ENCODE measurements at places on chromosomes 3 and 15.

- peaks cover 14% of the 10 kb centered on the region for H3K4me1 ChIP-seq
- no peak for DNase-seq
- no peaks in the 10 kb centered on the region for H3K27me3 ChIP-seq
- no peak overlapping the region for H3K27ac ChIP-seq
- no peak overlapping the region for H3K4me3 ChIP-seq
- peaks cover 8% of the 10 kb centered on the region for H3K36me3 ChIP-seq
These were observed 196.0 kb downstream of the LPP start for GRCh38 chr3:188349933-188350332.

DNA sequence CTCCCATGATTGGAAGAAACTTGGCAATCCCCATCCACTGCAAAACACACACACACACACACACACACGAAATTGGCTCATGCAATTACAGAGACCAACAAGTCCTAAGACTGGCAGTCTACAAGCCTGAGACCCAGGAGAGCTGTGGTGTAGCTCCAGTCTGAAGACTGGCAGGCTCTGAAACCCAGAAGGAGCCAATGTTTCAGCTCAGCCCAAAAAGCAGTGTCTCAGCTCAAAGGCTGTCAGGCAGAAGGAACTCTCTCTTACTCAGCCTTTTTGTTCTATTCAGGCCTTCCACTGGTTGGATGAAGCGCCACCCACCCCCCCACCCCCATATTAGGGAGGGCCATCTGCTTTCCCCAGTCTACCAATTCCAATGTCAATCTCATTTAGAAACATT lies 32.1 kb downstream of the MESD start:
- H3K36me3 ChIP-seq = peaks cover 6% of the 10 kb centered on the region
- H3K27ac ChIP-seq = no peak overlapping the region
- no peaks in the 10 kb centered on the region for H3K27me3 ChIP-seq
- H3K4me3 ChIP-seq = no peak overlapping the region

DNA sequence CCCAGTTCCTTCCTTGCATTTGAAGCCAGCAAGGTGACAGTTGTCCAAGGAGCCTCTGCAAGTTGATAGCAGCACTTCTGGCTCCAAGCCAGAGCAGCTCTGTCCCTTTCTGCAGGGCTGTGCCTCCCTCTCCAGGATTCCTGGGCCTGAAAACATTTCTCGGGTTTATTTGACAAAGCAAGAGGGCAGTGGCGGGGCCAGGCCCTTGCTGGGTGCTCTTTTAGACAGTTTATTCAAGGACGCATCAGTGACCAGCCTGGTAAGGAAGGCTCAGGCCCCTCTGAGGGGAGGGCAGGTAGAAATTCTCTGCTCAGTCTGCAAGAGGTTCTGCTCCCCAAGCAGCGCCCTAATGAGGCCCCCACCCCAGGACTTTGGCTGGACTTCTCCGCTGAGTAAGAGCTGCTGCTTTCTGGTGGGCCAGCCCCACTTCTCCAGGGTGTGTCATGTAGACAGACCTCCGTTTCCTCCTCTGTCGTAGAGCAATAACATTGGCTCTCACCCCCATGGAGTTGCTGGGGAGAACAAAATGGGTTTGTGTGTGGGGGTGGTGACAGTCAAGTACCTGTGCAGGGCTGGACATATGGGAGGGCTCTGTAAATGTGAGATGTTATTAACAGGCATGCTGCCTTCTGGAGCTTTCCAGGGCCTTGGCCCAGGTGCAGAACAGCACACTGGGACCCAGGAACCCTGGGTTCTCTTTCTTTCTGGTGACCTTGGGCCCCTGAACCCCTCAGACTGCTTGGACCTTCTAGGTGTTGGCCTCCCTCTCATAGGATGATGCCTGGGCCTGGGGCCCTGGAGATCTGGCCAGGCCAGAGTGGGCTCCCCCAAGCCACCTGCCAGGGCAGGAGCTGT lies 146.2 kb upstream of the TLE3 start:
- no peaks in the 10 kb centered on the region for H3K27me3 ChIP-seq
- no peak overlapping the region for H3K4me3 ChIP-seq

DNA sequence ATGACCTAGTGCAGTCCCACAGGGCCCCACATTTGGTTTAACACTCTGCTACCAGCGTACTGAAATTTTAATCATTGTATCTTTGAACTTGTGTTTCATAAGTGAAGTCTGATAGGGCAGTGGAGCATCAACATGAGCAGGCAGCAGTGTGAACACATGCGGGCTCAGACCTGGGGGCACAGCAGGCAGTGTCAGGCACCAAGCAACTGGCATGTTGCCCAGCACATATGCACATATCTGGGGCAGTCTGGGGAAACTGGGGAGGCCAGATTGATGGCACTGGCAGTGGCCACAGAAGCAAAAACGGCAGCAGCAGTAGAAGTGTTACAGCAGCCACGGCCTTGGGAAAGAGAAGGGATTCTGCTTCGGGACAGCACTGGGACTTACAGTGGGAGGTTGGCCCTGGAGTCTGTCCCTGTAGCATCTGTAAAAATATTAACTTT lies 353.9 kb upstream of the KCNMB2 start:
- peaks cover 8% of the 10 kb centered on the region for H3K27me3 ChIP-seq
- no peak overlapping the region for H3K27ac ChIP-seq
- H3K4me1 ChIP-seq = no peaks in the 10 kb centered on the region

GRCh38 chr3:15348246-15348645 lies 15.9 kb upstream of the SH3BP5 start:
- no peaks in the 10 kb centered on the region for H3K27me3 ChIP-seq
- no peaks in the 10 kb centered on the region for H3K36me3 ChIP-seq
- H3K27ac ChIP-seq = peak overlapping the region; percentile 72

GRCh38 chr3:76765511-76765910 lies 274.4 kb upstream of the ROBO2 start:
- H3K36me3 ChIP-seq = no peaks in the 10 kb centered on the region
- no peak overlapping the region for H3K4me3 ChIP-seq
- H3K27ac ChIP-seq = no peak overlapping the region
- no peaks in the 10 kb centered on the region for H3K4me1 ChIP-seq
- no peak for DNase-seq

DNA sequence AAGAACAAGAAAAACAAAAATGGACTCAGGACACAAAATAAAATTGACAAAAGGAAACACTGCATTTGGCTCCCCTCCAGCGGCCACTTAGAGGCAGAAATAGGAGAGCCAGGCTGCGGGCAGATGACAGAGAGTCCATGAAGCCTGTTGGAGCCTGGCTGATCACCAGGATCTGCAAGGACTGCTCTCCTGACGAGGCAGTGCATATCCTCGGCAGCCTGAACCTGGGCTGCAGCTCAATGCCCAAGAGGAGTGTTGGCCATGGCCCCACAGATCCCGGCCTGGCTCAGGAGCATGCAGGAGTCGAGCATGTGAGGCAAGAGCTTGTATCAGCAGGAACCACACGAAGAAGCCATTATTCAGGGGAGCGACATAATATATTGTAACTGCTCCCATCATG lies 199.8 kb downstream of the STT3B start:
- peaks cover 2% of the 10 kb centered on the region for H3K36me3 ChIP-seq
- H3K4me3 ChIP-seq = no peak overlapping the region
- no peak for DNase-seq
- H3K27ac ChIP-seq = no peak overlapping the region
- peaks cover 45% of the 10 kb centered on the region for H3K27me3 ChIP-seq

- H3K27ac ChIP-seq = peak overlapping the region; percentile 61
- no peaks in the 10 kb centered on the region for H3K27me3 ChIP-seq
- H3K4me1 ChIP-seq = peaks cover 28% of the 10 kb centered on the region
- DNase-seq = no peak
- H3K4me3 ChIP-seq = no peak overlapping the region
- peaks cover 11% of the 10 kb centered on the region for H3K36me3 ChIP-seq
These were observed 93.8 kb downstream of the RFTN1 start for GRCh38 chr3:16419640-16420241.

DNA sequence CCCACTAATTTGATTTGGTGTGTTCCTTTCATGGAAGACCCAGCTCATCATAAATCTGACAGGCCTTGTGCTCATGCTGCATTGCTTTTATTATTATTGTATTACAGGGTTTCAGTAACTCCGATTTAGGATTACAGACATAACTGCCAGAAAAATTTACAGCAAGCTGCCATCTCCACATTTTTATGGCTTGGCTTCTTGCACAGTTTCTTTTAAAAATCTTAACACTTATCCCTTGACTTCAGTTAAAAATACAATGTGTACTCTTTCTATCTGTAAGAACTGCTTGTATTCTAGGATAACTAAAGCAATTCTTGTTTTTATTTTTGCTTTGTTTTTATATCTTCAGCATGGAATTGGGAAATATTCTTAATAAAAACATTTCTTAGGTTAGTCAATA lies 612.2 kb downstream of the DIPK2A start:
- H3K27ac ChIP-seq = no peak overlapping the region
- H3K27me3 ChIP-seq = no peaks in the 10 kb centered on the region
- no peak for DNase-seq
- H3K36me3 ChIP-seq = no peaks in the 10 kb centered on the region
- H3K4me3 ChIP-seq = no peak overlapping the region
- H3K4me1 ChIP-seq = no peaks in the 10 kb centered on the region

DNA sequence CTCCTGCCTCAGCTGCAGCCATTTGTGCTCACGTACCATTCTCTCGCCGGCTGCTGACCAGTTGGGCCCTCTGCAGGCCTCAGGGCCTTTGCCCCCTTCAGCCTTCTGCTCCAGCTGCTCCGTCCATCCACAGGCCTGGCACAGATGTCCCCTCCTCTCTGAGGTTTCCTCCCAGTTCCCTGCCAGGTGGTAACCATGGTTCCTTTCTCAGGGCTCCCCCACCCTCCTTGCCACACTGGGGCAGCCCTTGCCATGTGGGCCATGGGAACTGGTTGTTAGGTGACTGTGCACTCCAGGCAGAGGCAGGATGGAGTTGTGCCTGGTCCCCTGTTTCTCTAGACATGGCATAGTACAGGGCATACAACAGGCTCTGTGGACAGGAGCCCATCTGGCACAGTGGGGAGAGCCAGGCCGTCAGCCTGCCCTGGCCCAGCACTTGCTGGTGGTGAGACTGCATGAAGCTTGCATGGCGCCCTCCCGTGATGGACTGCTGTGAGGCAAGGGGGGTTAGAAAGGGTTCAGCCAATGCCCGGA lies 148.9 kb downstream of the DNAJB8 start:
- H3K27me3 ChIP-seq = no peaks in the 10 kb centered on the region
- no peak for DNase-seq
- peak overlapping the region; percentile 56 for H3K4me3 ChIP-seq
- peak overlapping the region; percentile 90 for H3K27ac ChIP-seq
- no peaks in the 10 kb centered on the region for H3K36me3 ChIP-seq
- peaks cover 32% of the 10 kb centered on the region for H3K4me1 ChIP-seq

DNA sequence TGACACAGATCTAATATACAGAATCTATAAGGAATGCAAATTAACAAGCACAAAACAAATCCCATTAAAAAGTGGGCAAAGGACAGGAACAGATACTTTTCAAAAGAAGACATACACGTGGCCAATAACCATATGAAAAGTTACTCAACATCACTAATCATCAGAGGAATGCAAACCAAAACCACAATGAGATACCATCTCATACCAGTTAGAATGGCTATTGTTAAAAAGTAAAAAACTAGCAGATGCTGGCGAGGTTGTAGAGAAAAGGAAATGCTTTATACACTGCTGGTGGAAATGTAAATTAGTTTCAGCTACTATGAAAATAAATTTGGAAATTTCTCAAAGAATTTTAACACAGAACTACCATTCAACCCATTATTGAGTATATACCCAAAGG lies 50.7 kb downstream of the ADAMTS17 start:
- peaks cover 3% of the 10 kb centered on the region for H3K36me3 ChIP-seq
- no peaks in the 10 kb centered on the region for H3K27me3 ChIP-seq
- peaks cover 5% of the 10 kb centered on the region for H3K4me1 ChIP-seq
- DNase-seq = no peak
- H3K27ac ChIP-seq = no peak overlapping the region

DNA sequence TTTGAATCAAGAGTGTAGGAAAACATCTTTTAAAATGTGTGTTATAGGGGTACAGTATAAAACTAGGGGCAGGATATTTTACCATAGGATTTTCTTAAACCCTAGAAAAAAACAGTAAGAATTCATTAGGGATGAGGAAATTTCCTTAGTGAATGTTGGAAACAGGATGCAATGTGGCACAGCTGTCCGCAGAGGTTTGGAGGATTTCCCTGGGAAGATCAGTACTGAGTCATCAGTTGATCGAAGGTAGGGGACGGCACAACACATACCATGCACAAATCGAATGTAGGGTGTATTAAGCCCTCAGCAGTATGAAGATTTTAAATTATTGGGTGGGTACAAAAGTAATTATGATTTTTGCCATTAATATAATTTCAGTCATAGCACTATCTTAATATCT lies 49.9 kb downstream of the FNDC3B start:
- no peak for DNase-seq
- H3K27me3 ChIP-seq = no peaks in the 10 kb centered on the region
- H3K4me1 ChIP-seq = peaks cover 22% of the 10 kb centered on the region
- H3K27ac ChIP-seq = no peak overlapping the region
- no peak overlapping the region for H3K4me3 ChIP-seq

GRCh38 chr3:73511571-73512525 lies 112.9 kb downstream of the PDZRN3 start:
- no peak for DNase-seq
- no peak overlapping the region for H3K4me3 ChIP-seq
- H3K36me3 ChIP-seq = no peaks in the 10 kb centered on the region
- H3K27ac ChIP-seq = no peak overlapping the region

DNA sequence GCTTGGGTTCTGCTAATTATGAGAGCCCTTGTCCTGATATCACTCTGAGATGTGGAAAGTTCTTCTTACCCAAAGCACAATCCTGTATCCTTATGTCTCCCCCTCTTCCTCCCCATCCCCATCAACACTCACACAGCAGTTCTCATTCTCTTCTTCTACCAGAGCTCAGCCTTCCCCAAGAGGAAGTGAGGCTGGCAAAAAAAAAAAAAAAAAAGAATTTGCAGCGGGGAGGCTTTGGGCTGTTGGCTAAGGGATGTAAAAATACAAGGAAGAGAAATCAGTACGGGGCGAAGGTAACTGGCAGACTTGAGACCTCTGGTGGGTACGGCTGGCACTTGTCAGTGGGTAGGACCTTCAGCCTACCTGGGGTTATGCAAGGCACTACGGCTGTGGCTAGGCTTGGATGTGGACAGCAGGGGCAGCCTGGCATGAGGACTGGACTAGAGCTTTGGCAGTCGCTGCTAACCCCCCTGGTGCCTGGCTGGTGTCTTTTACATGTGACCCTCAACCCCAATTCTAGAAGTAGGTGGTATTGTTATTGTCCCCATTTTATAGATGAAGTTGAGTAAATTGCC lies 5.4 kb downstream of the VIPR1 start:
- peaks cover 58% of the 10 kb centered on the region for H3K4me1 ChIP-seq
- H3K4me3 ChIP-seq = peak overlapping the region; percentile 71
- no peak for DNase-seq
- H3K36me3 ChIP-seq = no peaks in the 10 kb centered on the region
- no peaks in the 10 kb centered on the region for H3K27me3 ChIP-seq
- peak overlapping the region; percentile 37 for H3K27ac ChIP-seq

GRCh38 chr15:93060336-93061248 lies 28.4 kb downstream of the RGMA start:
- H3K27ac ChIP-seq = no peak overlapping the region
- H3K36me3 ChIP-seq = no peaks in the 10 kb centered on the region
- DNase-seq = no peak
- peak overlapping the region; percentile 7 for H3K4me3 ChIP-seq

DNA sequence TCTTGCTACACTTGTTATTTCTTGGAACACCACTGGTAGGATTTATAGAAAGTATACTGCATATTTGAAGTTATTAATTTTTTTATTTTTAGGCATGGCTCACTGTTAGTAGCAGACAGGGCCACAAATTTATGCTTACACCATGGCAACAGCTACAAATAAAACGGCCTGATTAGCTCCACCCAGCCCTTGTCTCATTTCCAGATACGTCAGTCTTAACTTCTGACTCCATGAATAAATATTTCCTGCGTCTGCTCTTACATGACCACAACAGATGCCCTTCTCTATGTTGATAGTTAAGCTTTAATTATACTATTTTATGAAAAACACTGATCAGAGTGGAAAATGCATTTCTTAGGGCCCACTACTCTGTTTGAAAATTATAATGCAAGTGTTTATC lies 62.3 kb upstream of the CPOX start:
- no peak overlapping the region for H3K27ac ChIP-seq
- peaks cover 46% of the 10 kb centered on the region for H3K27me3 ChIP-seq
- H3K4me3 ChIP-seq = no peak overlapping the region
- DNase-seq = no peak

Measured in T-helper 17 cell (primary cell).